Stimulated activated CD4-positive, alpha-beta T cell treated with anti-CD3 and anti-CD28 coated beads, Interleukin-12 subunit alpha, Interleukin-12 subunit beta, amount 100 ng/mL, for 24 hours (primary cell): ENCODE measurements at places on chromosomes 2 and 18.

GRCh38 chr2:28707592-28707991, 44.0 kb upstream of the PPP1CB start:
- no peak for DNase-seq

GRCh38 chr18:596288-596881, 403 bp upstream of the CLUL1 start:
- no peak for DNase-seq

DNA sequence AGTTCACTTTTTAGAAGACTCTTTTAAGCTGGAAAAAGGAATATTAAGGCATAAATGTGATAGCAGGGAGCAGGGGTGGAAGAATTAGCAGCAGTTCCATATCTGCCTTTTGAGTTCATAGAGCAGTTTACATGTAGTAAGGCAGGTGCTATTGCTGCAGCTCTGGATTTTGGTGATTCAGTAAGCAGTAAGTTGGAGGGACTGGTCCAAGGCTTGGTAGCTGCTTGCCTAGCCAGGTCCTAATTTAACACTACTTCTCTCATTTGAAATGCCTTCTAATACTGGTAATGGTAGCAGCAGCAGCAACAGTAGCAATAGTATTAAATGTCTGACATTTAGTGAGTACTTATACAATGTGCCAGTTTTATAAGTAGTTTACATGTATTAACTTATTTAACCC, 30.0 kb downstream of the HAT1 start:
- no peak for DNase-seq

DNA sequence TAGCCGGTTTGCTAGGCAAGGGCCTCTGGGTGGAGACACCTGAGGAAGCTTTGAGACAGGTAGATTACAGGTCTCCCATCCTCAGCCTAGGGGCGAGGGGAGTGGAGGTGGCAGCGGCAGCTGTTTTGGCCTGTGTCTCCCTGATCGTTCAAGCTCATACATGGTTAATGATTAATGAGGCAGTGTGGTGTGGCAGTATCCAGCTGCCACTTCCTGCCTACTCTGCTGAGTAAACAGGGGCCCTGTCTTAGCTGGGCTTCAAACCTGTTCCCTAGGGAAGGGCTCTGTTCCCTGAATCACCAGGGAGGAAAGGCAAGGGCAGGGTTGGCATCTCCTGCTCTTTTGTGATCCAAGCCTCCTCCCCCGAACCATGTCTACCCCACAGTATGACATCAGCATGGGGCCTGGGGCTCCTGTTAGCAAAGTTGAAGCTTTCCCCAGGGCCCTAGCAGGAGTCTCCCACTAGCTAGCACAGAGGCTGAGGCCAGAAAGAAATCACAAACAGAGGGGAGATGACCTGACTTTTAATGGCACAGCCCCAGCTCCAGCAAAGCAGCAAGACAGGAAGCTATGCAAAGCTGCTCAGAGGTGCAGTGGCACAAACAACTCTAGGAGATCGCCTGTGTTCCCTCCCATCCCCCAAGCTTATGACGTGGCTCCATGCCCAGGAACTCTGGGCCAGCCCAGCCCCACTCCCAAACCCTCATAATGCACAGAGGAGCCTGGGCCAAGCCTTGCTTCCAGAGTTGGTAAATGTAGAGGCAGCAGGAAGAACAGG, 3.7 kb upstream of the TUBA4B start:
- DNase-seq = no peak

GRCh38 chr2:95232232-95232631, 24.9 kb downstream of the ZNF892 start:
- DNase-seq = no peak

GRCh38 chr2:70648961-70649360, 95.3 kb upstream of the TGFA start:
- no peak for DNase-seq

- DNase-seq = no peak
Observed at GRCh38 chr2:68135448-68136320, 22.0 kb upstream of the PNO1 start.

DNA sequence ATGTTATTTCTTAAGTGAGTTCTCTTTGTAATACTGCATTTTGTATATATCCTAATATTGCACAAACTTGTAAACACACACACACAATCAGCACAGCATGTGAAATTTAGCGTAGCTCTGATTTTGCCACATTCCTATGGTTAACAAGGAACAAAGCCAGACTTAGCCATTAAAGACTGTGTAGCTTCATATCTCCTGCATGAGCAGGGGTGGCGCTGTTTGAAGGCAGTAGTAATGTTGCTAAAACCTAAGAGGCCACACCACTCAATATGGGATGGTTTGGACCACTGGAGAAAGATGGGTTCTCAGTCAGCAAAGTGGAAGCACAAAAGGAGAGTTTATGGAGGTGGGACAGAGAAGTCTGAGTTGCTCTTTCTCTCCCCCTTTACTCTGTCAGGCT, 61.1 kb upstream of the RND3 start:
- DNase-seq = no peak

- no peak for DNase-seq
Observed at GRCh38 chr2:10009811-10010781, 33.3 kb upstream of the KLF11 start.

DNA sequence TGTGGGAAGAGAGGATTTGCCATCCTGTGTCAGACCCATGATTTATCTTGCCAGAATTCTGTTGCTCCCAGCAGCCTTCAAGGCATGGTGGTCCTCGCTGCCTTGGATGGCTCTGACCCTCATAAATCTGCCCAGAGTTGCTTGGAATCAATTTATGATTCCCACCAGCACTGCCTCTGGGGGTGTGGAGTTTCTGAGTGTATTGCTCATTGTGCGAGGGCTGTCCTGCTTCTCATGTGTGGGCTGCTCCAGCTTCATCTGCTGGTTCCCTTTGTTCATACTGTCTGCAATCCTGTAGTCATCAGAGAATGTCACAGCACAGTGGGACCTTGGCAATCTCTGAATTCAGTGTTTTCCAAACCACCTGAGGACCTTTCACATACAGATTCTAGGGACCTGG, 139.8 kb downstream of the CLIP4 start:
- DNase-seq = no peak

DNA sequence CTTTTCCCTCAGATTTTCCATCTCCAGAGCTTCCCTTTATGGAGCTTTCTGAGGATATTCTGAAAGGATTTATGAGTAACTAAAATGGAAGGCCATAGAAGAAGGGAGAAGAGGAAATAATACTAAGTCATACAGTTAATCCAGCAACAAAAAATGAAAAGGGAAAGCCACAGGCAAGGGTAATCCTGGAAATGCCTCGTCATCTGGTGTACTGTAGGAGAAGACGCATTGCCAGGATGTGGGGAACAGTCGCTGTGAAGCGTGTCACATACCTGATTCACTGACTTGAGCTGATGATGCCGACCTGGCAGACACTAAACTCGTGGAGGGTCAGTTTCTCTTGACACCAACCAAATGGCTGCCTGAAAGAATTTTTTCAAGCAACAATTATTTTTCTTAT, 34.7 kb upstream of the ALPP start:
- no peak for DNase-seq

DNA sequence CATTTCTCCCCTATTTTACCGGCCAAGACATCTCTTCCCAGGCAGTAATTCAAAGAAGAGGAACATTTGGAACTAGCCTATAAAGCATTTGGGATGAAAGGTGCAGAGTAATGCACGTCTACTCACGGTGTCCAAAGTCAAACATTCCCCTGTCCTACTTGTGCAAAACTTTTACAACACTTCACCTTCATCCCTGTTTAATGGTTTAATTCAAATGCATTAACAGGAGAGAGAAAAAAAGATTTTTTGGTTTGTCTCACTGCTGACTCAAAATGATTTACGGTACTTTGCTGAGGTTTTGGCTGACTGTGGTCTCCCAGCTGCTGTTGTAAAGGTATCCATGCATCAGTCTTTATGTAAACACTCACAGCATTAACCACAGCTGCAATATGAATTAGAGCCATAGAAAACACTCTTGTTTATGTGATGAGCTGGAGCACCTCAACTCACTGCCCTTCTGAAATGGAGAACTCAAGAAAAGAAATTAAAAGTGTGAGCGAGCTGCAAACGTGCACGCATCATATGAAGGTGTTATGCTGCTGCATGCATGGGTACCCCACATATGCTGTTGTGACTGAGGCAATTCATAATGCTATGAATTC, 220.5 kb downstream of the PIEZO2 start:
- DNase-seq = no peak

DNA sequence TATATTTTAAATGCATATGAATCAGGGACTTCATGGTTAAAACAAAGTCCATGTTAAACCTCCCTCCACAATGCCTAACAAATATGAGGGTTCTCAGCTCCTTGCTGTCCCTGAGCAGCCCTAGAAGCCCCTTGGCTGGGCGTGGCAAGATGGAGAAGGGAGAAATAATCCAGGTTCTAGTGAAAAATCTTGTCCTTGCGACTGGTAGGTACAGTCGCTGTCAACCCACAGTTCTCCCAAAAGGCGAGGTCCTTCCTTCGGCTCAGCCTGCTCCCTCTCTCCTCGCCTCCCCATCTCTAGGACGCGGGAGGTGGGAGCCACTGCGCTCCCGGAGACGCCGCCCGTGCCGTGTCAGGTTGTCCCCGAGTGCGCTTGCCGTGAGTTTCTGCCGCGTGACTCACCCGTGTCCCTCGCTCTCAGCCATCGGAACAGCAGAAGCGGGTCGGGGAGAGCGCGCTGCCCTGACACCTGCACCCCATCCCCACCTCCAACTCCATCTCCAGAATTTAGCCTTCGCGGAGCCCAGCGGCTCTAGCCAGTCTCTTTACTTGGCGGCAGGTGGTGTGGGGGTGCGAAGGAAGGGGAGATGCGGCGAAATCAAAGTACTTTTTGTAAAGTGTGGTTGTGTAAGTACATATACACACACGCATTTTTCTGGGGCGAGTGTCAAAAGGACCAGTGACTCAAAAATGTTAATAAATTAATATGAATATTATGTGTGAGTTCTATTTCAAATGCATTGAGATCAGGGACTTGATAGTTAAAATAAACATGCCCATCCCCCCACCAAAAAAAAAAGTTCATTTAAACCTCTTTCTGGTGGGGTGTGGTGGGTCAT, 65.1 kb upstream of the TMEM17 start:
- DNase-seq = no peak

- DNase-seq = no peak
Observed at GRCh38 chr2:59693231-59693959, 860.1 kb downstream of the BCL11A start.

DNA sequence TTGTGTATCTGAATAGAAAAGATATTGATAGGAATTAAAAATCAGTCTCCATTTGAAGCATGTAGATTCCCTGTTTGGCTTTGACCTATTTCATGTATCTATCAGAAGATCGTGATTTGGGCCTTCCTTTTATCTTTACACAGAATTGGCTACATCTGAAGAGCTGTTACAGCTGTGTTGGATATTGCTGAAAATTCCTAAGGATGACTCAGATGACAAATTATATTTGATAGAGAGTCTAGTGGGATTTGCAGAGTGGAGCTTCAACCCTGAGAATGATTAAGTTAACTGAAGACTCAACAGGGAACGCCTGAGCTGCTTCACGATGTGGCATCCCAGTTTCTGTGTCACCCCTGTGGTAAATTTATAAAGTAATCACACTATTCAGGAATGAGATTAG, 4.9 kb upstream of the COL3A1 start:
- DNase-seq = no peak

DNA sequence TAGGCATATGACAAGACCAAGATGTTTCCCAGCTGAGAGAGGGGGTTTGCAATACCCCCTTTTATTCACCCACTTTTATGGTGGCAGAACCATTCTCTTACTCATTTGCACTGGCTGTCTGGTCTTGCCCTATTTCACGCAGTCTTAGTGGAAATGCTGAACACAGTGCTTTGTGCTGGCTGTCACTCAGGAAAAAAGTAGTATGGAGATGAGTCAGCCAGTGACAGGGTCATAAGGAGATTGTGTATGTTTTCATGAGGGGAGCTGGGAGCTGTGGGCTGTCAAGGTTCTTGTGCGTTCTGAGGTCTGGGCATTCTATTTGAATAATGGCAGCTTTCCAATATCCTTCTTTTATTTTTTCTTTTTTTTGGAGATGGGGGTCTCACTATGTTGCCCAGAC, 10.9 kb upstream of the CNRIP1 start:
- DNase-seq = no peak

DNA sequence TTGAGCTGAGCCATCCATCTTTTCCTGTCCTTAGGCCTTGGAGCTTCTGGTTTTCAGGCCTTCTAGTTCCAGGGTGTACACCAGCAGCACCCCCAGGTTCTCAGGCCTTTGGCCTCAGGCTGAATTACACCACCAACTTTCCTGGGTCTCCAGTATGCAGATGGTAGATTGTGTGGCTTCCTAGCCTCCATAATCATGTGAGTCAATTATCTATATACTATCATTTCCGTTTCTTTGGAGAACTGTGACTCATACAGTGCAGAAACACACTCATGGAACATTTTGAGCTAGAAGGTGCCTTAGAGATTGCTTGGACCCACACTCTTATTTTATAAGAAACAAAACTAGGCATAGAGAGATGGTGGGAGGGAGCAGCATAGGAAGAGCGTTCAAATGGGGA, 167.4 kb downstream of the NCK2 start:
- no peak for DNase-seq

DNA sequence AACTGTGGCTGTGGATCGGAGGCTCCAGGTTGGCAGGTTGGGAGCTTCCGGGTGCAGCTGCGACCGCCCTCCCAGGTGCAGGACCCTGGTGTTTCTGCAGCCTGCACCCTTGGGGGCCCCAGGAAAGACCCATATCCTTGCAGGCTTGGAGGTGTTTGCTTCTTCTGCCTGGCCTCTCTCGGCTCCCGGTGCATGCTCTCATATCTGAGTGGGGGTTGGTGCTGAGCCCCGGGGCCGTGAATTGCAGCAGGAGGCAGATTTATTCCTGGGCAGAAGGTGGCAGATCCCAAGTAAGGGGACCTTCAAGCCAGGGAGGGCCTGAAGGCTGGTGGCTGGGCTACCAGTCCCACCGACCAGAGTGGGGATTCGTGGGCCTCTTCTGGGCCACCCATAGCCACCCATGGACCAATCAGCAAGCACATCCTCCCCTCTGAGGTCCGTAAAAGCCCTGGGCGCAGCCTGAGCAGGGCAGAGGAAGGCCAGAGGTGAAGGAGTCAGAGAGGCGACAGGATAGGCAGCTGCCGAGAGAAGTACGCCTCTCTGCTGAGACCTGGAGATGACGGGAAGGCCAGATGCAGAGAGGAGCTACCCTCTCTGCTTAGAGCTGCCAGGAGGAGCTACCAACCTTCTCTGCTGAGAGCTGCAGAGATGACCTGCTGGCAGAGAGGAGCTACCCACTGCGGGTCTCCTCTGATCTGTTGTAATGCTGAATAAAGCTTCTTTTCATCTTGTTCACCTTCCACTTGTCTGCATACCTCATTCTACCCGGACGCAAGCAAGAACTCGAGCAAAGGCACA, 1279.0 kb upstream of the LRRTM1 start:
- no peak for DNase-seq
